ENCODE measurements at places on chromosomes 16 and 17.

- DNase-seq = no peak
Measured at GRCh38 chr17:76333673-76334505, 19.8 kb downstream of the PRPSAP1 start.

DNA sequence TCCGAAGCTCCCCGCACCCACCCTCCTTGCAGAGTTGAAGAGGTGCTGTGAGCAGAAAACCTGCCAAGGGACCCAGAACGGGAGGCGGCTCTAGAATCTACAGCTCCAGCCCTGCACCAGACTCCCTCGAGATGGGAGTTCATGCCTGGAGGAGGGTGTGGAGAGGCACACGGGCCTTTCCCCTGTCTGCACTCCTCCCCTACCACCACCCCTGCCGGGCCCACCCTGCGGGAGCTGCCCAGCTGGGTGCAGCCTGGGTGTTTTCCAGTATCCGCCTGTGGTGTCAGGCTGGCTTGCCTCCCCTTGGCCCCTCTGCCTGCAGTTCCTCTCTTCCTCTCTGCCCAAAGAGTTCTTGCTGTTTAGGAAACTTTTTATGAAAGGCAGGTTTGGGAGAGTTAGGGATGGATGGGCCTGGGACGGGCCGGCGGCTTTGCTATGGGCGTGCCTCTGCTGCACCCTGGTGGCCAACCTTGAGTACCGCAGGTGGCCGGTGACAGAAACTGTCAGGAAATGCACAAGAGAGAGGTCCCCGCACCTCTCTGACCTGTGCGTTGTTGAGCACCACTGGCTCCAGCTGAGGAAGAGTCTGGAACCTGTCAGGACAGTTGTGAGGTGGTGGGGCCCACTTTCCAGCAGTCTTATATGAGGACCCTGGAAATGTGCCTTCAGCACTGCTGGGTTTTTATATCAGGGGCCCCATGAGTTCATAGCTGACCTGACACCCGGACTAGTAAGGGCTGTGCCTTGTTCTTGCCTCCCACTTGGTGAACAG is 354.1 kb downstream of the SEC14L1 start:
- DNase-seq = peak; percentile 88

DNA sequence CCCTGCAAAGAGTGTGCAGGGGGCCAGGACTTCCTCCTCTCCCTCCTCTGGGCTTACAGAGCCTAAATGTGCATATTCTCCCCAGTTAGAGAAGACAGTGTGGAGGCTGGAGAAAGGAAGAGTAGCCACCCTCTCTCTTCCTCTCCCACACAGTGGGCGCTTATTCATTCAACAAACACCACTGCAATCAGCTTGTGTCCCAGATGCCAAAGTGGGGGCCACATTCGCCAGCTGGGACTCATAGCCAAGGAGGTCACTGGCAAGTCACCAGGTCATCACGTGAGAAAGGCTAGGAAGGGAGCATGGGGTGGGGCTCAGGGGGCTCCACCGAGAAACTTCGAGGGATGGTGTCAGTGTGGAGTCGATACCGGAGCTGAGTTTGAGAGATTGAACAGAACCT is 45.0 kb upstream of the ZNF423 start:
- DNase-seq = no peak

GRCh38 chr17:31787857-31788570 is 71.0 kb downstream of the COPRS start:
- DNase-seq = peak; percentile 96

DNA sequence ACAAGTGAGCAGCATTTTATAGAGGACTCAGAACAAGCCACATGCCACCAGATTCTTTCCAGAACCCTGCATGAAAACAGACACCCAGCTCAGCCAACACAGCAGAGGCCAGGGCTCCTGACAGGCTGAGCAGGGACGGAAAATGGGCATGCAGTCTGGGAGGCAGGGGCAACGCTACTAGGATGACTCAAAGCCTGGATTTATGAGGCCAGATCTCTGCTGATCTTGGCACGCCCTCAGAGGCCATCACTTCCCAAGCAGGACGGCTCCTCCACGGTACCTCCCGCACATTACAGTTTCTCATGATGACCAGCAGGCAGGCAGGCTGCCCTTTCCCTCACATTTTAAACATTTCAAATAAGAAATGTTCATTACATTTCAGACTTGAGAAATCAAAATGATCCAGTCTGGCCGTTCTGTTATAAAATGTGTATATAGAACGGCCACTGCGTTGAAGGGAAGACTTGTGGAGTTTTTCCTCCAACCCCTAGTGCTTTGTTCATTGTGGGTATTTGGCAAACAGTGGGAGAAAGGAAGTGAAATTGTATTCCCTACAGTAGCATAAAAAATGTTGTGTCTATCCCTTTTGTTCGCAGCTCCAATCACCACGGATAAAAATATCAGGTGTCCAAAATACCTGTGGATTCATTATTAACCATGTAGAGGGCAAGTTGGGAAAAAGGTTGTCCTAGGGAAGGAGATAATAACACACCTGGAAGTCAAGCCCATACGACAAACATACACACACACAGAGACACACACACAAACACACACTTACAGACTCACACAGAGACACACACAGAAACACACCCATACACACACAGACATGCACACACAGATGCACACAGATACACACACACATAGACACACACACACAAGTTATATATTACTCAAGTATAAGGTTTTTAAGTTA is 64.8 kb upstream of the ADAMTS18 start:
- DNase-seq = peak; percentile 76

- no peak for DNase-seq
Measured at GRCh38 chr16:52547004-52547833, at the start of gene TOX3. Gene TOX3 (minus strand): TSS chr16:52547143. CDS start chr16:52546723, 420 bp downstream.

DNA sequence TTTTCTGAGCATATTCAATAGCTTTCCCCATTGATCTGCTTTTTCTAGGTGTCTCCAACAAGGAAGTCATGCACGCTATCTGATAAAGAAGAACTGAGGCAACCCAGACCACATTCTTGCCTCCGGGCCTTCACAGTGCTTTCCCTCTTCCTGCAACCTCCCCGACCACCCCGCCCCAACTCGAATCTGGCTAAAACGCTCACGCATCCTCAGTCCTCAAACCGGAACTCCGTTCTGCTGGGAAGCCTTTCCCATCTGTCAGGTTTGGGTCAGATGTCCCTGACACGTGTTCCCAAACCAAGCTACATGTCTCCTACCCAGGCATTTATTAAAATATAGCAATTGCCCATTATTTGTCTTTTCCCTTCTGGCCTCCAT is 112.7 kb downstream of the VPS53 start:
- DNase-seq = no peak

DNA sequence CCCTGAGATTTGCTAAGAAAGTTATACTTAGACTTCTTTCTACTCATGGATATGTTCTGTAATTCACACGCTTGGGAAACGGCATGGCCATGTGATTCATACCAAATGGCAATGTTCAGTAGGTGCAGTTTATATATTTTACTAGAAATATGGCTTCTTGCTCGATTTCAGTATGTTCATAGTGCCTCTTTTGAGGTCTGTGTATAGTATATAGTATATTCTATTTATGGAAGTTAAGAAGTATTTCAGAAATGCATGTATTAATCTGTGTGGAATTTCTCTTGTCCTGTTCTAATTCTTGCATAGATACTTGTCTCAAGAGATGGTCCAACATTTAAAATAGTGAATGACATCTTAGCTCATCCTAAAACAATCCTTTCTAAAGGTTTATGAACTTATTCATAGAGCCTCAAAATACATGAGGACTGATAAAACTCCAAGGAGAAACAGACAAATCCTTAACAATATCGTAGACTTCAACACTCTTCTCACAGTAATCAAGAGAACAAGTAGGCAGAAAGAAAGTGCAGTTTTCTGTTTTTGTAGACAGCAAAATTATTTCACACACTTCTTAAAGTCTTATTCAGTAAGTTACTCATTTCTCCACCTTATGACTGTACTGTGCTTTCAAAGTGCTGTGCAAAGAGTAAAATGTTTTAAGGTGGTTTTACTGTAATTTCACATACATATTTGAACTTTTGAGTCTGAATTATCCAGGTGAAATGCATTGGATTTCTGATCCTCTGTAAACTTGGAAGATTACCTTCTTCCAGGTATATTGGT is 11.1 kb downstream of the BPTF start:
- DNase-seq = no peak

- no peak for DNase-seq
Measured at GRCh38 chr17:49956780-49957179, 12.2 kb upstream of the DLX4 start.

GRCh38 chr16:66103211-66103610 is 263.3 kb upstream of the CDH5 start:
- no peak for DNase-seq

DNA sequence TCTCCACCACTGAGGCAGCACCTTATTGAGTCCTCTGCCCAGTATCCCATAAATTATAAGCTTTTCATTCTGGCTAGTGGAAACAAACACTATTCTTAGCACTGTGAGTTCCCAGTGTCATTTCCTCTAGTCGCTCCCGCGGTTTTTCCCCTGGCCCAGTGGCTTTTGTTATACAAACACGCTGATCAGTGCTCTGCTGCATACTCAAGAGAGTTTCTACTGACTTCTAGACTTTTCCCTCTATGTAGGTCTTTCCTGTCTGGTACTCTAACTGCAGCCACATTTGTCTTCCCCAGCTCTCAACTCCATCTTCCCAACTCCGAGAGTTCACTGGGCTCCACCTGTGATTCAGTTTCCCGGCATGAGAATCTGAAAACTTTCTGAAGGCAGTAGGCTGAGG is 556.6 kb upstream of the SALL1 start:
- DNase-seq = no peak

- DNase-seq = peak; percentile 22
Measured at GRCh38 chr16:68640972-68641371, 4.1 kb upstream of the CDH3 start.

DNA sequence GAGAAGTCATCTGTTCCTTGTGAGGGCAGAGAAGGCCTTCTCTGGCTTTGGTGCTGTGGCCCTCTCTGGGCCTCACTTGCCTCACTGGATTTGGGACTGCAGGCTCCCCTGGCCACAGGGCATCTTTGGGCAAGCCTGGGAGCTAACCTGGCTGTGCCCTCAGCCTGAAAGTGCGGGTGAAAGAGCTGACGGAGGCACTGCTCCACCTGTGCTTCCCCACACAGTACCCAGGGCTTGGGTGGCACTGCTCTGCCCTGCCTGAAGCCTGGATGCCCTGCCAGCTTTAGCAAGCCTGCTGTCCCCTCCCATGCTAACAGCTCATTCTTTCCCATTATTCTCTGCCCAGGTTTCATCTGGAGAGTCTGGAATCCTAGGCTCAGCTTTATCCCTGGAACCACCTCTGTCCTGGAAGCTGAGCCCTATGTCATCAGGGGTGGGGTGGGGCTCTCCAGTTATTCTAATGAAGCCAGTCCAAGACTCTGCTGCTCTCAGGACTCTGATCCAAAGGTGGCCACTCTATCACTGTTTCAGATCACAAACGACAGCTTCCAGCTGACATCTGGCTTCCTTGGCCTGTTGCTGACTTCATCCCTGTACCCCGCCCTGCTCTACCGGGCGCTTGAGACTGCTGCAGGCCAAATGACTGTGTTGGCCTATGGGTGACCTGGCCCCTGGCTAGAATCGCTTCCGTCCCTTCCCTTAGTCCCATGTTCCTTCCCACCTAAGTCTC is 29.3 kb downstream of the HIC1 start:
- DNase-seq = peak; percentile 80

- peak; percentile 82 for DNase-seq
Measured at GRCh38 chr17:15944759-15945526, at the start of gene ADORA2B. Gene ADORA2B (plus strand): TSS chr17:15945130. CDS start chr17:15945249, 119 bp downstream.

GRCh38 chr16:81003610-81004460 is 2.9 kb downstream of the CMC2 start:
- no peak for DNase-seq

DNA sequence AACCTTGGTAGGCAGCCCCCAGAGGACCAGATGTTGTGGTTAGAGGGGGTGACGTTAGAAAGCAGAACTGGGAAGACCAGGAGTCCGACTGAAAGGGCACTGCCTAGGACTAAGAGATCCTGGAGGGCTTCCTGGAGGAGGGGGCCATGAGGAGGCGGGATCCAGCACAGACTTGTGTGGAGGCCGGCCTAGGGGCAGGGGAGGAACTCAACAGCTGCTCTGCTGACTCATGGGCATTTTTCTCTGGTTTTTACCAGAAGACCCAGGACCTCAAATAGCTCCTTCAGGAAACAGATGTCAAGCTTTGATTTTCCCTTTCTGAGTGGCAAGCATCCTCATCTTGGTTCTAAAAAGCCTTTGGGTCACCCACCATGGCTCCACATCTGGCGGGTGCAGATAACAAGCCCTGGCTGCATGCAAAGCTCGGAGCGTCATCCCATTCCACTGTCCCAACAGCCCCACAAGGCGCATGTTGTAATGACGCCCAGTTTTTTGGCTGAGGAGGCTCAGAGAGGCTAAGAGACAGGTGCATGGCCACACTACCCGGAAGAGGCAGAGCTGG is 29.0 kb downstream of the IL21R start:
- DNase-seq = no peak

DNA sequence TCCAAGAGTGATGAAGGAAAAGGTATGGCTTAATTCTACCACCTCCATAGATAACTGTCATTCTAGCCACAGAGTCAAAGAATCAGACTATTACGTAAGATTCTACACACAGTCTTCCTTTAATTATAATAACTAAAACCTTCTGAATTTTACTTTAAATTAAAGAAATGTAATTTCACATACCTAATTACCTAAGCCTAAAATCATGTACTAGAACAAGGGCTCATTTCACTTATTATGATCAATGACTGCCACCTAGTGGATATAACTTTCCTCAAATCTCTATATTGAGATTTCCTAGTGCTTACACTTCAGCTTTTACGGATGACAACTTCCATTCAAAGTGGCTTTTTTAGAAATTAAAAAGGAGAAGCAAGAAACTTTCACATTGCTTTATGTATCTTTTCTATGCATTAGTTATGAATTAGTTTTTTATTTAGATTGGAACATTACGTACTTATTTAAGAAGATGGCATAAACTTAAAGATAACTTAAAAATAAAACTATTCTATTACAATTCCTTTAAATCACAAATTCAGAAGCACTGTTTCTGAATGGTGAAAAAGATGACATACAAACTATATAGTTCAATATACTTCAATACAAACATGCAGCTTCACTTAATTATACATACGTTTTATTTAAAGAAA is 18.2 kb upstream of the ABCA10 start:
- peak; percentile 37 for DNase-seq

- DNase-seq = no peak
Measured at GRCh38 chr16:12291989-12292759, 315.6 kb downstream of the SNX29 start.

Measured in AG08395 (cell line).